ENCODE measurements at places on chromosomes 13 and 19.
A peak's percentile ranks its signal among the peaks of the same experiment; 100 is the strongest.

- peak; percentile 81 for DNase-seq
These were observed 3.2 kb downstream of the SELENOW start for GRCh38 chr19:47781590-47782262.

GRCh38 chr13:28435917-28436316 lies 59.0 kb downstream of the FLT1 start:
- DNase-seq, result no peak

DNA sequence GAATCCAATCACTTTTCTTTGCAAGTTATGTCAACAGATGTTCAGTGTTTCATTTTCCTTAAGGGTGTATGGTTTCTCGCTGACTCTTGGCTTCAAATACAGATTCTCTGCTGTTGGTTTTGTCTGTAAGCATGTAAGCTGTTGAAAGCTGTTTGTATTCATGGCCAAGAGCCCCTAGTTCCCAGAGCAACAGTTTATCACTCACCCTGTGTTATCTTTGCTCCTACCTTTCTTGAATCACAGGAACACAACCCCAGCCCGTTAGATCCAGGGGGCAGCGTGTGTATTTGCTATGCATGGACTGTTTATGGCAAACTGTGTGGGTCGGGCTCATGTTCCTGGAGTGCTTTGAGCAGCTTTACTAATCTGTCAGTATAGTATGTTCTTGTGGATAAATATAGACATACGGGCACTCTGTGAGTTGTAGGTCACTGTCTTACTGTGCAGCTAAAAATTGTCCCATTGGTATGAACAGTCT lies 28.9 kb downstream of the FRY start:
- no peak for DNase-seq

- DNase-seq, result no peak
These were observed 656.1 kb downstream of the DACH1 start for GRCh38 chr13:71210861-71211260.

- no peak for DNase-seq
These were observed 249.4 kb upstream of the PCDH20 start for GRCh38 chr13:61664801-61665705.

DNA sequence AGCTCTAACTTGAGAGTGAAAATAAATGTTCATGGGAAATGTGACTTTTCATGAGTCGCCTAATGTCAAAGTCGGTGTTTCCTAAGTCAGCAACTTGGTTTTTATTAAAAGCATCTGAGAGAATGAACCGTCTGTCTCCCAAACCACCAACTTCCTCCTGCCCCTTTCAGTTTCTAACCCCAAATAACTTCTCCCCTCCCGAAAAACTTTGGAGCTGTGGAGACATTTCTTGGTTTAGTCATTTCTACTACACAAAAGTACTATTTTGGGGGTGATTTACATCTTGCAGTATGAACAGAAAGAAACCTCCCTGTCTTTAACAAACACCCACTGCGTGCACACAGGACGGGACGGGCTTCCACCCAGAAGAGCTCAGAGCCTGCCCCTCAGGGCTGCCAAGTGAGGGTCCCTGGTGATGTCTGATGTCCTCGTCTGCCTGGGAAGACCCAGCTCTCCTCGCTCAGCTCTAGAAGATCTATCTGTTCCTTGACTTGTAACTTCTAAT lies 65.0 kb downstream of the RASA3 start:
- DNase-seq, result no peak

DNA sequence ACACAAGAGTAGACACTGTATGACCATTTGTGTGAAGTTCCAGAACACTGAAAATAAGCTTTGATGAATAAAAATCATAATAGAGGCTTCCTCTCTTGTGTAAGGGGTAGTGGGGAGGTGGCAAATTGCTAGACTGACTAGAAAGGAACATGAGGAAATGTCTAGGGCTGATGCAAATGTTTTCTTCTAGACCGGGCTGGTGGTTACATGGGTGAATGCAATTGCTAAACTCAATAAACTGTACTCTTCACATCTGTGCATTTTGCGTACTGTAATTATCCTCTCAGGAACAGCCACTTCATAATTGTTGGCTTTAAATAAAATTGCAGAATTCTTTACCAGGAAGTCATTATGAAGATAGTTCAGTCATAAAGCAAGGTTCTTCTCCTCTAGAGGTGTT lies 5.2 kb upstream of the KBTBD7 start:
- no peak for DNase-seq

DNA sequence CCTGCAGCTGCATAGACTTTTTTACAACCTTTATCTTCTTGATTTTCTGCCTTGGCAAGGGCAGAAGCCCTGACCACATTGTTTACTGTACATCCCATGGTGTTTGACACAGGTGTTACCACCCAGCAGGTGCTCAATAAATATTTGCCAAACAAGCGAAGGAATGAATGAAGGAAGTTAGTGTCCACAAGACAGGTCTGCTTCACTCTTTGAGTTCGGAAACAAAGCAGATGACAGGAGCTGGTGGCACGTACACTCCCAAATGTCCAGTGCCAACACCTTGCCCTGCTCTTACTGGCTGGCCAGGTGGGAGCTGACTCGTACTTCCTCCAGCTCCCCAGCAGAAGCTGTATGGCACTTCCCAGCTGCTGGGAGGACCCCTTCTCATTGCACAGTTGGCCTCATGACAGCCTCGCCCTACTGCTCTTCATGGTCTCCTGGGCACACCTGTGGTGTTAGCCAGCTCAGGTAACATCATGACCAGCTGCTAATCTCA lies 22.0 kb upstream of the MUC16 start:
- no peak for DNase-seq

GRCh38 chr13:80363890-80364503 lies 23.1 kb upstream of the SPRY2 start:
- DNase-seq, result peak; percentile 22

DNA sequence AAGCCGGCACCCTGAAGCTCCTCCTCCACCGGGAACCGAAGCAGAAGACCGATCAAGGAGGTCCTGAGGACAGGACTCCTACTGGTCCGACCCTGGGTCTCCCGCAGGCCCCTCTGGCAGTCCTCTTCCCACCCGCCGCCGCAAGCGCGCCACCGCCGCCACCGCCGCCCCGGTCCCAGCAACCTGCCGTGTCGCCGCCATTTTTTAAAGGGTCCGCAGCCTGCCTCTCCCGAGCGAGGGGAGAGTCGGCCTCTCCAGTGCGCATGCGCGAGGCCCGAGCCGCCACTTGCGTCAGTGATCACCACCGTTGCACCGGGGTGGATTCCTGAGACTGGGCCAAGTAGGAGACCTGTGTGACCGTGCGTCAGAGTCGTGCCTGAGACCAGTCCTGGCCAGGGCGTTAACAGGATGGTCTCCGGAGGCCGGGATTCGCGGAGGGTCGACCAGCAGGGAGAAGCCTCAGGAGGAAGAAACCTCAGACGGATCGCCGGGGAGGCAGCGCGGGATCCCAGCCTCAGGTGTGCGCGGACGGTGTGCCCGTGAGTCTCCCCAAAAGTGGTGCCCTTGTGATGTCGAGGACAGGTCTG lies 51.6 kb downstream of the ZNF146 start:
- no peak for DNase-seq

- DNase-seq, result no peak
These were observed 139.6 kb downstream of the STOML3 start for GRCh38 chr13:38850868-38851626.

DNA sequence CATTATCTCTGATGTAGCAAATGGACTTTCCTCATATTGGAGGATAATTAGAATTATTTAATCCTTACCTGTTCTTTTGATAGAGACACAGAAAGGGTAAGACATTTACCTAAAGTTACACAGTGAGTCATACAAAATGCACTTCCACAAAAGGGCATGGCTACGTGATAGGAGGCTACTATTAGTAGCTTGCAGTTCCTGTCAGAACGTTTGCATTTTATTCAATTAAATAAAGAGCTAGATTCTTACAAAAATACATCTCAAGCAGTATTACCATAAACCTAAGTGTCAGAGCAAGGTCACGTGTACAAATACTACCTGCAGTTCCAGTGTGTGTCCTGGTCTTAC lies 120.6 kb downstream of the ESD start:
- no peak for DNase-seq

DNA sequence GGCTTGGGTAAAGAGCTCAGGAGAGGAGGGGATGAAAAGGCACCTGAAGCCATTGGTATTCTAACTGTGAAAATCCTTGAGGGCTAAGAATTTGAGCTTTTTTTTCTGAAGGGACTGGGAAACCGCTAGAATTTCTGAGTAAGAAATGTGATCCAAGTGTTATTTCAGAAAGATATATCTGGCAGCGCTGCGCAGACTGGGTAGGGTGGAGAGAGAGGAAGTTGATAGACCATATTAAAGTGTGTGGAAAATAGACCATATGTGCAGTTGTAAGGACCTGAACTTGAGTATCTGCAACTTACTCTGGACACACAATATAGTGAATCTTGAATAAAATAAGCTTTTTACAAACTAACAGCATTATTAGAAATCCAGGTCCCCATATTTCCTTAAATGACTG lies 427.4 kb downstream of the NDFIP2 start:
- DNase-seq, result no peak

DNA sequence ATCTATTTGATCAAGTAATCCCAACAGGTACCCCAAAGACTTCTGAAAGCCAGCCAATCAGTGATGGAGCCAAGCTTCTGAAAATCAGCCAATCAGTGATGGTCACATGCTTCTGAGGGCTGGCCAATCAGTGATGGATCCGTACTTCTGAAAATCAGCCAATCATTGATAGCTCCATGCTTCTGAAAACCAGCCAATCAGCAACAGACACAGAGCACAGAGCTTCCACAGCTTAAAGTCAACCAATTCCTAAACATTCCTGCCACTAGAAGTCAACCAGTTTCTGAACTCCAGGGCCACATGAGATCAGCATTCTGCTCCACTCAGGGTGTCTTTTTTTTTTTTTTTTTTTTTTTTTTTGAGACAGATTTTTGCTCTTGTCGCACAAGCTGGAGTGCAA lies 8.2 kb upstream of the HSD17B14 start:
- DNase-seq, result no peak

DNA sequence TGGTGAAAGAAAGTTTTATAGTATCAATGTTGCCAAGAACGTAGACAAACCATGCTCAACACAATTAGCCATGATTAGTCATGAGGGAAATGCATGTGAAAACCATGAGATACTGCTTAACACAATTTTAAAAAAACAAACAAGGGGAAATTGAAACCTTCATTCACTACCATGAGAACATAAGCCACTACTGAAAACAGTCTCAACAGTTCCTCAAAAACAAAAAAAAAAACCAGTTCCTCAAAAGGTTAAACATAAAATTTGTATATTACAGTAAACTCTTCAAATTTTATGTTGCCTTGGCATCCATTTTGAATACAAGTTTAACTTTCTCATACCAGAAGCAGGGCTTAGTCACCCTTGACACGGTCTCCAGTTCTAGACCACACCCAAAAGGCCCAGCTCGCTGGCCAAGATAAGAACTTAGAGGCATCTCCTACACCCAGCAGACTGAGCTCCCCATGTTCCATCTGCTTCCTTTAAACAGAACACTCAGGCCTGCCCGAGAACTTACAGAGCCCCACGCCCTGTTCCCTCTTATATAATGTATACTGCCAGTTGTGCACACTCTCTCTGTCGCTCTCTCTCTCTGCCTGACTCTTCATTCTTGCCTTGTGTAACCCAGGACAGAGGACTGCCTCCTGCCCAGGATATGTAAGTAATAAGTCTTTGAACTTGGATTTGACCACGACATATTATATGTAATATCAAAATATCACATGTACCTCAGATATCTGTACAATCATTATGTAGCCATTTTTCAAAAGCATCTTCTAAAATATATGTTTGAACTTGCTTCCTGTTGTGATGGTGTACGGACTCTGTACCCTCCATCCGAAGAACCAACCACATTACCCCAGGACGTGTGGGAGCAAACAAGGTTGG lies 67.4 kb downstream of the STK24 start:
- no peak for DNase-seq

DNA sequence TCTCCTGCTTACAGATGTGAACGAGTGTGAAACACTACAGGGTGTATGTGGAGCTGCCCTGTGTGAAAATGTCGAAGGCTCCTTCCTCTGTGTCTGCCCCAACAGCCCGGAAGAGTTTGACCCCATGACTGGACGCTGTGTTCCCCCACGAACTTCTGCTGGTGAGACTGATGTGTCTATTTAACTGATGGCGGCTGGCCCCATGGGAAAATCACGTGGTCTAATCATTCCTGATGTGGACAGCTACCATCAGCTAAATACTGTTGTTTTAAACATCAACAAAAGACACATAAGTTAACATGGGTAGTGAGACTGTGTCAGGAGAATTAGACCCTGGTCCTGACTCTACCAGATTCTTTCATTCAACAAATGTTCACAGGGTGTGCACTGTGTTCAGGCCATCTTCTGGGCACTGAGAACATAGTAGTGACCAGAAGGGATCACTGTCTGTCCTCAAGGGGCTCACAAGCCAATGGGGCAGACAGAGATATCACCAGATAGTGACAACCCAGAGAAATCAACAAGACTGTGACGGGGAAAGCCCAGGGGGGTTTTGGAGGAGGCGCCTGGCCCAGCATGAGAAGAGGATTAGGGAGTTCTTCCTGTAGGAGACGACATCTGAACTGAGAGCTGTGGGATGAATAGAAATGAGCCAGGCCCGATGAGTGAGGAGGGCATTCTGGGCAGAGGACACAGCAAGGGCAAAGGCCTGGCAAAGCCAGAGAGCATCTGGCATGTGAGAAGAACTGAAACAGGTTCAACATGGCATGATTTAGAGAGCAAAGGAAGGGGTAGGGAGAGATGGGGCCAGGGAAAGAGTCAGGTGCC lies 18.4 kb downstream of the LTBP4 start:
- DNase-seq, result no peak

DNA sequence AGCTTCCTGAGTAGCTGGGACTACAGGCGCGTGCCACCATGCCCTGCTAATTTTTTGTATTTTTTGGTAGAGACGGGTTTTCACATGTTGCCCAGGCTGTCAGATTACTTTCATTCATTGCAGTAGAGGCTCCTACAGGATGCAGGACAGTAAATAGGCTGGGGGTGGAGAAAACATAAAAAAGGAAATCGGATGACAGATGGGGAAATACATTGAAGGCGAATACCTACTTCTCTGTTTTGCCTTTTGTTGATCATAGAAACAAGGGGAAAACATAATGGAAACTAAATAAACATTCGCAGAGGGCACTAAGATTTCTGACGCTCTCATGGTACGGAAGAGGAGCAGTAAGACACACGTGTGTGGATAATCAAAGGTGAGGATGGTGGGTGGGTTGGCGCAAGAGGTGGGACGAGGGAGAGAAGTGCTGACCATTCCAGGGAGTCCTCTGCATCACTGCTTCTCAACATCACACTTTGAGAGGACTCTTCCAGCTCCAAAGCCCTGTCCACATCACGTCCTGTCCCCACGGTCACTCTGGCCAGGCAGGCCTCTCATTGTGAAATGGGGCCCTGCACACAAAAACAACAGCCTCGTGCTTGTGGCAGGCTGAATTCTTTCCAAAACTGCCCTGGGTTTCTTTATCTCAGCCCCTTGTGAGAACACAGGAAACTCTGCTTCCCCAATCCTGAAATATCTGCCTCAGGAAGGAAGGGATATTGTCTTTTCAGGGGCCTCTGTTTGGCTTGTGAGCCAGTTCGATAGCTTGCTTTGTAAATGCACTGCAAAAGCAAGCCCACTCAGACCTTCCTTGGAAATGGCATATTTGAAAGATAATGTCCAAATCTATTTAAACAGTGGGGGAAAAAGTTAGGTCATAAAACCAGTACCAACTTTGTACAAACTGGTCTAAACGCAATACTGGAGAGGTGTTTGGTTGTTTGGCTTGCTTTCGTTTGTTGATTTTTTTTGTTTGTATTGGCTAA lies 188.5 kb downstream of the FOXO1 start:
- peak; percentile 11 for DNase-seq

Data from putamen (tissue), 1 donor.